Fibroblast of lung (primary cell): ENCODE measurements at places on chromosomes 4 and X.
A peak's percentile ranks its signal among the peaks of the same experiment; 100 is the strongest.

- peak; percentile 70 for DNase-seq
Measured at GRCh38 chr4:21811565-21811964, 137.0 kb downstream of the KCNIP4 start.

DNA sequence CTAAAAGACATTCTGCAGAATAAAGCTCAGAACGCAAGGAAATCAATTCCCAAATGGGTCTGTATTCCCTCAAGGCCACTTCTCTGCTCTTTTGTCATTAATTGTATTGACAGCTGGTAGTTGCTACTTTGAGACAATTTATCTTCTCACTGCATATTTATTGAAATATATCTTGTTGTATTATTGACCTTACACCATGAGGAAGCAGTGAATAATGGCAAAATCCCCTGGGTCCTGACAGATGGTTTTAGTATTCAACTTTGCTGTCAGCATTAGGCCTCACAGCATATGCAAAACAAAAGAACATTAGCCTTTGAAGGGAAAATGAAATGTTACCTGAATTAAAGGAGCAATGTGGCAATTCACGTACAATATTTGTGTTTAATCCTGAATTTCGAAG lies 406.1 kb upstream of the TRAM1L1 start:
- DNase-seq, result no peak

DNA sequence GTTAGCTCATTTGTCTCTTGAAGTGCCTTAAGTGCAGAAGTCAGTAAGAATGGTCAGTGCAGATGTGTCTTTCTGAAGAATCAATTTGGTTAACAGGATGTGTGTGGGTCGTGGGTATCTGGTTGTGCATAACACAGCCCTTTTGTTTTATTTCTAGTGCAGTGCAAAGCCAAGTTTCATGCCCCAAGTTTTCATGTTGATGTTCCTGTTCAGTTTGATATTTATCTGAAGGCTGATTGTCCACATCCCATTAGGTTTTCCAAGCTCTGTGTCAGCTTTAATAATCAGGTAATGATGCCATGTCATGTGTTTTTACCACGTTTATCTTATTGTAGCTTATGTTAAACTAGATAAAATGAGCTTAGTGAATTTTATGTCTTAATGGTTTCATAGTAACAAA lies 27.4 kb downstream of the TRAPPC11 start:
- no peak for DNase-seq

- peak; percentile 39 for DNase-seq
Measured at GRCh38 chr4:136742333-136742732, 790.0 kb downstream of the PCDH18 start.

- DNase-seq, result peak; percentile 45
Measured at GRCh38 chr4:10006231-10006600, 15.1 kb downstream of the SLC2A9 start.

DNA sequence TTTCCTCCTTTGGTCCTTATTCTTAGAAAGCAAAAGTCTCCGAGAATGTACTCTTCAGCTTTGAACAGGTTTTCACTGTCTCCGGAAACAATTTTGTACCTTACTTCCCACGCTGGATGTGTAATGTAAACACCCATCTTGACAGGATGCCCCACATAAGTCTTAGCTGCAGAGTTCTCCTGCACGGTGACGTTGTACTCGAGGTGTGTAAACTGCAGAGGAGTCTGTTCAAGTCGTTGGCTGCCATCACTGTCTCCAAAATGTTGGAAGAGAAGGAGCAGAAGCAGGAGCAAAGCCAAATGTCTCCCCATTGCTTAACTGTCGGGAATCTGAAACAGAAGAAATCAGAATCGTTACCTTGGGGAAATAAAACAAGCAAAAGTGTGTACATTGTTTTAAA lies 14.1 kb downstream of the FAT1 start:
- DNase-seq, result no peak

DNA sequence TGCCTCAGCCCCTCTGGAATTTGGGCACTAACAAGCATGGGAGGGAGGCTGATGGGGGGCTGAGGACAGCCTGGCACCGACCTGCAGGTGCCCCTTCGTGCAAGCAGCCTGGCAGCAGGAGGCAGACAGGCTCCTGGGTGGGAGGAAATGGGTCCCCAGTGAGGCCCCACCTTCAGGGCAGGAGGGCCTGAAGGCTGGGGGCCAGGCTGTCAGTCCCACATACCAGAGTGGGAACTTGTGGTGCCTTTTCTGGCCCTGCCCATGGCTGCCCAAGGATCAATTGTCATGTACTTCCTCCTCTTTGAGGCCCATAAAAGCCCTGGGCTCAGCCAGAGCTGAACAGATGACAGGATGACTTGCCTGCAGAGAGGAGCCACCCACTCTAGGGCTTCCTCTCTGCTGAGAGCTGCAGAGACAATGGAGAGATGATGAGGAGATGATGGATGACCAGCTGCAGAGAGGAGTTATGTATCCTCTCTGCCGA lies 141.0 kb downstream of the PDHA2 start:
- no peak for DNase-seq

DNA sequence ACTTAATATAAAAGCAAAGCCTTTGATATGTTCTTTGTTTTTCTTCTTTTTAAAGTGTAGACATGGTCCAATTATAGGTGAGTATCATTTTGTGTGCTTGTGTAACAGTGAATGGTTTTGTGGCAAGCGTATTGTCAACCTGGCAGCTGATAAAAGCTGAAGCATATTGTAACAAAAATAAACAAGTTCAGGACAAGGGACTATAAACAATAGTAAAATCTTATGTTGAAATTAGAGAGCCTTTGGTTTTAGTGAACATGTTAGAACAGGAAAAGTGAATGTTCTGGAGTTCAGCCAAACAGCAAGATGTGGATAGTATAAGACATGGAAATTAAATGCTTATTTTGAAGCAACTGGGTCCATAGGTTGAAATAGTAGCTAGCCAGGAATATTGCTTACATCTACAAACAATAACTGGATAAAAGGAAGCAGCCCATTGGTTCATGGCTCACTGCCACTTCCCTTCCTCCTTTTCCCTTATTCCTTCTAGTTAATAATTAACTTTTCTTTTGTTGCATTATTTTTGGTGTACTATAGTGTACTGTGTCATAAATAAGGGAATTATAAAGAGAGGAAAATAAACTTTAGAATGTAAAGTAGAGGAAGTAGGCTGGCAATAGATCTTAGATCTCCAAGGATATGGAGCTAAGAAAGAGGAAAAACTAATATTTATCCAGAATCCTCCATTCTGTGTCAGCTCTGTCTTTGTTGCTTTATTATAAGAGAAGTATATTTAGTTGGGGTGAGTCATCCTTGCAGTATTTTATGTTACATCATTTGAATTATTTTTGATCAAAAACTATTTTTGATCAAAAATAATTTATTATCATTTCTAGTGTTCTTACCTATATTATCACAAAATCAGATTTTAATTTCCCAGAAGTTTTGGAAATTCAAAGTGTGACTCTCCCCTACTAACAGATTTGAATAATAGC lies 65.6 kb downstream of the MRPL1 start:
- DNase-seq, result peak; percentile 76

- peak; percentile 9 for DNase-seq
Measured at GRCh38 chr4:166501941-166502382, 628.9 kb downstream of the TLL1 start.

DNA sequence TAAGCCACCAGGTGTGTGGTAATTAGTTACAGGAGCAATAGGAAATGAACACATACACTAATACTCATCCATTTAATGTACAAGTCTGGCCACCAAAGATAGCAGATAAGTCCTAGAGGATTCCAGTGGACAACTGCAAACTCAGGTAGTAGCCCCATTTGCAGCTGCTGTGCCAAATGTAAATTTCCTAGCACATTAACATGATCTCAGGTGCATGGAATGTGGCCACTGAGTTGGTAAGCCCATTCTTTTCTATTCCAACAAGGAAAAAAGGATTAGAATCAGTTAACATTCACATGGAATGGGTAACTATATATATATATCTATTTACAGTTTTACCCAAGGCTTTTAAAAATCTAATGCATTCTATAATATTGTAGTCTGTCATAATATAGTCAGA lies 23.3 kb upstream of the FRAS1 start:
- peak; percentile 4 for DNase-seq

- DNase-seq, result no peak
Measured at GRCh38 chr4:99013884-99014523, 18.5 kb downstream of the METAP1 start.

GRCh38 chr4:55854129-55854528 lies 681 bp downstream of the EXOC1 start:
- no peak for DNase-seq

GRCh38 chr4:167688660-167689142 lies 403.6 kb upstream of the ANXA10 start:
- DNase-seq, result no peak

DNA sequence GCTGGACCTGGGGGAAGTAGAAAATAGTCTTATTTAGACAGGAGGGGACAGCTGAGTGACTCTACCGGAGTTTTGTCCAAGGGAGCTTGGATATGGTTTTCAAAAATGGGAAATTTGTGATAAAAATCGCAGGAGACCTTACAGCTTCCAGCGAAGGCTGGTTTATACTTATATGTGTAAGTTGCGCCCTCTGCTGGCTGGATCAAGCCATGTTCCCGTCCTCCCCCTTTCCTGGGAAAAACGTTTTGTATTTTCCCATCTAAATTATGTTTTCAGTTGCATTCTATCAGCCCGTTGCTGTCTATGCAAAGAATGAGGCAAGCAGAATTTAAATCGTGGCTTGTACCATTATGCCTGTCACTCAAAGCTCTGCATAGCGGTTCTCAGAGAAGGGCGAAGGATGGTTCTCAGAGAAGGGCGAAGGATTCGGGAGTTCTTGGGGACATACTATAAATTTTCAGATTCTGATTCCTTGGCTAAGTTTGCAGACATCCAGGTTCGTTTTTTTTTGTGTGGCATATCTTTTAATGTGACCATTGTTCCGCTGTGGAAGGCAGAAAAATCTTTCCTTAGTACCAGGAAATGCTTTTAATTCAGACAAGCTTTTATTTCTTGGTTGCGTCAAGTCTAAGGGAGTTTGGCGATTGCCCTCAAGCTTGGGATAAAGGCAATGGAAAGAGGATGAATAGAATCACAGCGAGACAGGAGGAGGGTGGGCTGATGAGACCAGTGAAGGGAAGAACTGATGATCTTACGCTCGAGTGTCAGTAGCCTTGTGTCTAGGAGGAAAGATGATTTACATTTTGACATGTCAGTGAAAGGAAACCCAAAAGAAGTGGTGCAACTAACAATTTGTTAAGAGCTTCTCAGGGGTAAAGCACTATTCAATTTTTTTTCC lies 128.5 kb upstream of the ARX start:
- peak; percentile 36 for DNase-seq

GRCh38 chr4:138164208-138164607 lies 77.9 kb downstream of the SLC7A11 start:
- DNase-seq, result no peak

GRCh38 chr4:45569619-45570018 lies 554.2 kb downstream of the GABRG1 start:
- no peak for DNase-seq

DNA sequence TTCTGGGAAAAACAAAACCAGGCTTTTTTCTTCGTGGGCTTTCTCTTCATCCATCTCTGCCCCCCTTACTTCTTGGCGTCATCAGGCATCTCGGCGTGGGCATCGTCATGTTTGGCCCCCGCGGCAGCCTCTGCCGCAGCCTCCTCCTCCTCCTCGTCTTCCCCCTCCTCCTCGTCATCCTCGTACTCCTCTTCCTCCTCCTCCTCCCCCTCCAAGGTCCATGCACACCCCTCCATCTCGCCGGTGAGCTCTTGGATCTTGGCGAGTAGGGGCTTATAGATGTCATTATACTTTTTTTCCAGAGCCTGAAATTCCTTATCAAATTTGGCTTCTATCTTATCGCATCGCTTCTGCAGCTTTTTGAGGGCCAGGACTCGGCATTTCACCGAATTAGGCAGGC lies 488 bp downstream of the NAP1L5 start:
- peak; percentile 52 for DNase-seq
